ENCODE measurements at places on chromosomes 6 and 20. TPM values are rescaled to one million over a fixed set of nuclear protein-coding genes. Genes with fewer than 3 reads are reported as not detected.

The GINS1 gene
- not detected for polyA plus RNA-seq

The ARMC2 gene
- 2.7 TPM for polyA plus RNA-seq

The EDN1 gene
- polyA plus RNA-seq: 1.9 TPM

The MACROD2 gene
- polyA plus RNA-seq: 36.7 TPM

The TBC1D32 gene
- polyA plus RNA-seq: 33.3 TPM

The MYCT1 gene
- polyA plus RNA-seq: not detected

The SLC22A3 gene
- 0.34 TPM for polyA plus RNA-seq

The KIAA0408 gene
- polyA plus RNA-seq: 258 TPM

The TMEM74B gene
- polyA plus RNA-seq: 1.9 TPM

The MATN4 gene
- polyA plus RNA-seq: not detected

The C6orf141 gene
- not detected for polyA plus RNA-seq

The SDC4 gene
- polyA plus RNA-seq: 0.42 TPM

The CNR1 gene
- 25.1 TPM for polyA plus RNA-seq

The DDO gene
- 2.1 TPM for polyA plus RNA-seq

The TGM3 gene
- not detected for polyA plus RNA-seq

The FRMD1 gene
- 3.1 TPM for polyA plus RNA-seq

The ENPP5 gene
- polyA plus RNA-seq: 295 TPM

Data from Purkinje cell (primary cell).